Activated CD8-positive, alpha-beta memory T cell treated with anti-CD3 and anti-CD28 coated beads for 4 hours (primary cell): ENCODE measurements at places on chromosomes 4 and X.

GRCh38 chrX:40179283-40179682 lies 81.5 kb upstream of the BCOR start:
- no peak for DNase-seq

DNA sequence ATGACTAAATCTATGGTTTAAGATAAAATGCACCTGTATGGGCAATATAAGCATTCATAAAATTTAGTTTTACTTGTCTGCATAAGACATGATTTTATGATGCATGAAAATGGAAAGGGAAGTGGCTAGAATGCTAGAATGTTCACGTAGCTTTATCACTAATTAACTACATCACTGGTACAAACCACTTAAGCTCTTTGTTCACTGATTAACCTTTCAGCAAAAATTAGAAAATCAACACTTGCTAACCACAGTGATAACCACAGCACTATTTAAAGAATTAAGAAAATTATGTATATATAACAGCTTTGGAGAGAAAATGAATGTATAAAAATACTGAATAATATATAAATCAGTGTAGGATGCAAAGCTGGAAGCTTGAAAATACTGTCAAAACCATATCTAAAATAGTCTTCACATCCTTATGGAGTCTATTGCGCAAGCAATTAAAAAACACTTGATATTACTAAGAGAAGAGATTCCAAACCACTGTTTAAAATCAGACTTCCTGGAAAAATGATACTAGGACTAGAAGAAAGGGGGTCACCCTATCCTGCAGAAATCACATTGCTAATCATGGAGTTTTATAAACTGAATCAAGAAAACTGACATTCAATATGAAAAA lies 51.9 kb downstream of the EFHC2 start:
- DNase-seq = no peak

DNA sequence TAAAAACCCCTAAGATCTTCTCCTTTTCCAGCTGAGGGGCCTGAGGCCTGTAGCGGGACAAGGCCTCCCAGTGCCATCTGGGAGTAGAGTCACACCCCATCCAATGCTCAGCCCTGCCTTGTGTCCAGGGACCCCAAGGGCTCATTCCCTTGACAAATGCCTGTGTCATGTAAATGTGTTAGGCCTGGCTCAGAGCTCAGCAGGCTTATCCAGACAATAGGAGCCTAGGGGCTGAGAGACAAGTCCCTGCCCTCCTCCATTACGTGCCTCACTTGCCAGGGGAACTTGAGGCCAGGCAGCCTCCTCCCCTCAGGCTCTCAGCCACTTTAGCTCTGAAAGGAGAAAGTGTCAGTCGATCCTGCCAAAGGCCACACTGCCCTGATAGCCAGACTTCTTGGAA lies 166.8 kb upstream of the MAMLD1 start:
- DNase-seq = no peak

DNA sequence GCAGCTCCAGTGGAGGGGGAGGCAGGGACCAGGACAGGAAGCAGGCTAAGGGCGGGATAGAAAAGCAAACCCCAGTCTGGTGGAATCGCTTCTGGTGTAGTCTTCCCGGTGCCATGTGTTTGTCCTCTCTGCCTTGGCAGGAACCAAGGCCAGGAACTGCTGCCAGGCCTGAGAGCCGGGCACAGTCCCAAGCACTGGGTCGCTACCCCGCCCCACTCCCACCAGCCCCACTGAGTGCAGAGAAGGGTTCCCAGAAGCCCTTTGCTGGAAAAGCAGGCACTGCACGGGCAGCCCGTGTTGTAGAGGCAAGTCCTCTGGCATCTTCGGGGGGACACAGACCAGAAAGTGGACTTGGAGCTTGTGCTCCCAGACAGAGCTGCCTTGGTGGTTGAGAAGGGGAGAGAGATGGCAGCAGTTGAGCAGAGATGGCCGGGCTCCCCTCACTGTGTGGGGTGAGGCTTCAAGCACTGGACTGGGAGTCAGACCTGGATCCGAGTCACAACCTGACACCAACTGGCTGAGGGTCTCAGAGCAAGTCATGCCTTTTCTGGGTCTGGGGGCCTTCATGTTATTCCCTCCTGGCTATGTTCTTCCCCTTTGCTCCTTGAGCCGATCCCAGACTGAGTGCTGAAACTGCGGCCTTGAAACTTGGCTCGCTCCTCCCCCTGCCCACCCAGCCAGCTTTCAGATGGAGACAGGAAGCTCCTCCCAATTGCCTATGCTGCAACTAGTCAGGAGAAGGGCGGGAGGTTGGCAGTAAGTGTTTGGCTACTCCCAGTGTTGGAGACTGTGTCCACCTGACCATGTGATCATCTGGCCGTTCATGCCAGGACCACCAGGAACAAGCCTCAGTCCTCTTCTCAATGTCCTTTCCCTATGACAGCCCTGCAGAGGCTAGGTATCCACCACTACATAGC lies 59.7 kb upstream of the MTM1 start:
- DNase-seq = no peak

- DNase-seq = no peak
Measured at GRCh38 chr4:163395055-163395454, 51.4 kb downstream of the NPY5R start.

GRCh38 chrX:105869701-105870100 lies 47.4 kb downstream of the NRK start:
- no peak for DNase-seq

- no peak for DNase-seq
Measured at GRCh38 chr4:37684154-37684553, 2.0 kb downstream of the RELL1 start.

DNA sequence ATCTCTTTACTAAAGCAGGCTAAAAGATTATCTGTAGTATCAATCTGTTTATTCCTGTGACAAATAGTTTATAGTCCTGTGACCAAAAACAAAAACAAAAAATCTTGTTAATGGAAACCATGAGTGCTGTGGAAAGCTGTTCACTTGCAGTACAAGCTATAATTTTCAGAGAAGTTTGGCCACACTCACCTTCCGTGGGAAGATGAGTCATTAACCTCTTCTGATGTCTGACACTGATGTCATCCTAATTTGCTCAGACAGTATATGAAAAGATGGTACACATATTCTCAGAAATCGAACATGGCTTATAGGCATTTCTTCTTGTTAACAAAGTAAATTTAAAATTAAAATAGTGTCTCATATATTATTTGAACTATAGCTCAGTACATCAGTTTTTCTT lies 19.9 kb upstream of the ENPP6 start:
- no peak for DNase-seq
